ENCODE measurements at places on chromosomes 3 and 15.

DNA sequence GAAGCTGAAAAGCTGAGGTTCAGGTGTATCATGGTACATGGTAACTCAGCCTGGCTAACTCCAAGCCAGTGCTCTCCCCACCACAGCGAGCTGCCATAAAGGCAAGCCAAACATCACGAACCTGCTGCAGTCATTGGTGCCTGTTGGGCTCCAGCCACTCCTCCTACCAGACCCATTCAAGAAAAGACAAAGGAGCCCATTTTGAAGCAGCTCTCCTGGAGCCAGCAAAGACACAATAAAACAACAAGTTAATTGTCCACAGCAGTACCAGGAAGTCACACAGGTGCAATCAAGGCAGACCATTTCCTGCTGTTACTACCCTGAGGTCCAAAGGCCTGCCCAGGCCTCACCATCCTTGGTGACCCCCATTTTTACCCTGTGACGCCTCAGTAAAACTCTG lies 77.6 kb downstream of the DAPK2 start:
- DNase-seq, result no peak

GRCh38 chr3:149401212-149401925 lies 23.9 kb upstream of the TM4SF1 start:
- DNase-seq, result no peak

GRCh38 chr3:13647298-13648059 lies 98.6 kb downstream of the FBLN2 start:
- DNase-seq, result no peak

DNA sequence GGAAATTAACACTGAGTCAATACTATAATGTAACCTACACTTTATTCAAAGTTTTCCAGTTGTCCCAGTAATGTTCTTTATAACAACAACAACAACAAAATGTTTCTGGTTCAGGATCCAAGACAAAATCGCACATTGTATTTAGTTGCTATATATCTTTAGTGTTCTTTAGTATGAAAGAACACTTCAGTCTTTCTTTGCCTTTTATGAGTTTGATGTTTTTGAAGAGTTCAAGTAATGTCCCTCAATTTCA lies 7.6 kb upstream of the GRAMD1C start:
- DNase-seq, result no peak

DNA sequence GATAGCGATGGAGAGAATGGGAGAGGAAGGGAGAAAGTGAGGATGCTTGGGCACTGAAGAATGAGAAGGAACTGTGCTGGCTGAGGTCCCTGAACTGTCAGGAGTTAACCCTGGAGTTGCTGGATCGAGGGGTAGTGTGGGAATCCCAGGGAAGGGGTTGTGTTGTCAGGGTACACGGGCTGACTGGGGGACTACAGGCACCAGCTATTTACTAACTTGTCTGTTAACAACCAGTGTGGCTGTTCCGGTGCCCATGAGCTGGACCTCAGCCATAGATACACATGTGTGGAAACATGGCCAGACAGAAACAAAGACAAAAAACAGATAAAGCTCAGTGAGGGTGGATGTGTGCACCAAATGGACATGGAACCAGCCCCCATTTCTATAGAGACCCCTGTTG lies 55.1 kb downstream of the GASK1A start:
- DNase-seq, result no peak

DNA sequence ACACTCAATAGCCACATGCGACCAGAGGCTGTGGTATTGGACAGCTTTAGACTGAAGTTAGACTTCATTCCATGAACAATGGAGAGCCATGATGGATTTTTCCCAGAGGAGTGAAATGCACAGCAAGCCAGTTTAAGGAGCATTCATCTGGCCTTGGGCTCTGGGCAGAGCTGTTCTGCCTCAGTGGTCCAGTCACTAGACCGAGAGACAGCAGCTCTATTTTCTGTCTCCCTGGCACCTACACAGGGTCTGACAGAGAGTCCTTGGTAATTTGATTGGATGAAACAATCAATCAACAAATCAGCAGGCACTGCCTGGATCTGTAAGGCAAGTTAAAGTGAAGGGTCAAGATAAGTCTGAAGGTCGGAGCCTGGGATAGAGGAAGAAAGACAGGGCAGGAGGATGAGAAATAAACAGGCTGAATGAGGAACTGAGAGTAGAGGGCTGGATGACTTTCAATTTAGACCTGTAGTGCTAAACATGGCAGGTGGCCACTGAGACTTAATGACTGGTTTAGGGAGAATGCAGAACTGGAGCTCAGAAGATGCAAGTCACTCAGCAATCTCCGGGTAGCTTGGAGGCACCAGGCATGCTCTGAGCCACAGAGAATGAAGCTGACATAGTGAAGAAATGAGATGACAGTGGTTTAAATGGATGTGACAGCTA lies 98.5 kb upstream of the SLC25A36 start:
- DNase-seq, result no peak

Measured in stimulated activated CD8-positive, alpha-beta memory T cell treated with anti-CD3 and anti-CD28 coated beads, Interleukin-15, amount 100 ng/mL, for 4 hours (primary cell).